ENCODE measurements at places on chromosomes 4 and X. TPM values are rescaled to one million over a fixed set of nuclear protein-coding genes. Genes with fewer than 3 reads are reported as not detected.

The SORBS2 gene
- total RNA-seq = 0.53 TPM

The RASSF6 gene
- 1.1 TPM for total RNA-seq

The GLRB gene
- 0.73 TPM for total RNA-seq

The LARP1B gene
- 11.7 TPM for total RNA-seq

The IDUA gene
- total RNA-seq = 13.0 TPM

The SOD3 gene
- not detected for total RNA-seq

Measured in A549 treated with GW870086 at 1 μM for 4 hours (cell line).